ENCODE measurements at places on chromosomes 1 and 21.

GRCh38 chr21:45295576-45296365, 8.1 kb upstream of the POFUT2 start:
- no peak for DNase-seq

DNA sequence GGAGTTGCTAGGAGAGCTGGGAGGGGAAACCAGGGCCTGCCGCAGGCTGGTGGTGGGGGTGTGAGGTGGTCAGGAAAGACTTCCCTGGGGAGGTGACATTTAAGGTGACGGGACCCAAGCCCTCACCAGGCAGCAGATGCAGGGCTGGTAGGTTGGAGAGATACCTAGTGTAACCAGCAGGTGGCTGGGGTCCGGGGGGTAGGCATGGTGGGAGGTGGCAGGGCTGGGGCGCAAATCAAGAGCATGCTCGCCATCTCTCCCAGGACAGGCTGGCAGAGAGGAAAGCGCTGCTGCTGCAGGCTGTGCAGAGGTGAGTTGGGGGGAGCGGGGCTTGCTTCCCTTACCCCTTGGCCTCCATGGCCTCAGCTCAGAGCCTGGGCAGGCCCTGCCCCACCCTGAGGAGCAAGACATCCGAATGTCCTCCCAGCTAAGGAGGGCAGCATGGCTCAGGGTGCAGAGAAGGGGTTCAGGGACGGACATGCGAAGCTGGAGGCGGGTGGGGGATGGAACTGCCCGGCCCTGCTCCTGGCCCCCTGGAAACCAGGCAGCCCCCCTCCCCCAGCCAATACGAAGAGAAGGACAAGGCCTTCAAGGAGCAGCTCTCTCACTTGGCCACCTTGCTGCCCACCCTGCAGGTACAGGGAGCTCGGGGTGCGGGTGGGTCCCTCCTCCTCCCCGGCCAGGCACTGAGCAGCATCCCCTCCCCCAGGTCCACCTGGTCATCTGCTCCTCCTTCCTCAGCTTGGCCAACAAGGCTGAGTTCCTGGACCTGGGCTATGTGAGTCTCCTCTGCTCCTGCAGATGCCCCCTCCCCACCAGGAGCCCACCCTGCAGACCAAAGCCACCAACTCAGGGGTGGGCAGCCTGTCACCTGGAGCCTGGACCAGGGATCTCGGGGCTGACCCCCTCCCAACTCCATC, 4.0 kb downstream of the RNF207 start:
- peak; percentile 10 for DNase-seq

- no peak for DNase-seq
Observed at GRCh38 chr1:61904354-61904753, 162.1 kb downstream of the PATJ start.

GRCh38 chr1:208526613-208527125, 282.5 kb upstream of the PLXNA2 start:
- no peak for DNase-seq

DNA sequence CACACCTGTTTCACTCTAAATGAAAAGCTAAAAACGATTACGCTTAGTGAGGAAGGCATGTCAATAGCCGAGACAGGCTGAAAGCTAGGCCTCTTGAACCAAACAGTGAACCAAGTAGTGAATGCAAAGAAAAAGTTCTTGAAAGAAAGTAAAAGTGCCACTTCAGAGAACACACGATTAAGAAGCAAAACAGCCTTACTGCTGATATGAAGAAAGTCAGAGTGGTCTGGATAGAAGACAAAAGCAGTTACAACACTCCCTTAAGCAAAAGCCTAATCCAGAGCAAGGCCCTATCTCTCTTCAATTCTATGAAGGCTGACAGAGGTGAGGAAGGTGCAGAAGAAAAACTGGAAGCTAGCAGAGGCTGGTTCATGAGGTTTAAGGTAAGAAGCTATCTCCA, 130.7 kb downstream of the SIPA1L2 start:
- no peak for DNase-seq

DNA sequence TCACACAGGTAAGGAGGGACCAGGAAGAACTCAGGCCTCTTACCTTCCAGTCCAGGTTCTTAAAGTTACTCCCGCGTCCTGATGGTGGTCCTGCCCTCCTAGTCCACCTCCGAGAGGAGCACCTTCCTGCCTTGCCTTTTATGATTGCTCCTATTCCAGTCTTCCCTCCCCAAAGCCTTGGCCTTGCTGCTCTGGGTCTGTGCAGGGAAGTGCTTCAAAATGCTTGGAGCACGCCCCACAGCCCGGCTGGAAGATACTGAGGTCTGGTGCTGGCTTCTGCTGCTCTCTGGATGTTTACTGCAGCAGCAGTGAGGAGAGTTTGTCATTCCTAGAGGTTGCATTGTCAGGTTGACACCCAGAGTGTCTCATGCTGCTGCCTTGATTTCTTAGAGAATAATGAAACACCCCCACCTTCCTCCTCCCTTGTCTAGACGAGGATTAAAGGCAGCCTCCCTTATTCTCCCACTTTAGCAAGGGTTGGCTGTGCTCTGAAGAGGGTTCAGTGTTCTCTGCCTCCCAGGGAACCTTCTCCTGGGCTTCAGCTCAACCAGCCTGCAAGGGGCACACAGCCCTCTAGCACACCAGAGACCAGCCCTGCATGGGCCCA, 142.2 kb upstream of the CACNA1E start:
- DNase-seq = no peak

DNA sequence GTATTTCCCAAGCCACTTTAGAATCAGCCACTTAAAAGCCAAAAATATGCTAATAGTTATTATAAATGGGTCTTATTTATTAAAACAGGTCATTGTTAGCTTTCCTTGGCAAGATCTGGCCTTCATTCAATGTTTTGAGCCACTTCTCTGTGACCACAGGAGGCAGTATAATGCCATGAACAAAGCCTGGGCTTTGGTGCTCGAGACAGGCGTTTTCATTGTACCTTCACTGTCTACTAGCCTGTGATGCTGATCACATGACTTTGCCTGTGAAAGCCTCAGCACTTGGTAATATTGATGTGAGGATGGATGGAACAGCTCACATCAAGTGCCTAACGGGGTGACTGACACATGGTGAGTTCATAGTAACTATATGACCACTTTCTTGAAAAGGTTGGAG, 217.0 kb downstream of the RWDD3 start:
- DNase-seq = no peak

DNA sequence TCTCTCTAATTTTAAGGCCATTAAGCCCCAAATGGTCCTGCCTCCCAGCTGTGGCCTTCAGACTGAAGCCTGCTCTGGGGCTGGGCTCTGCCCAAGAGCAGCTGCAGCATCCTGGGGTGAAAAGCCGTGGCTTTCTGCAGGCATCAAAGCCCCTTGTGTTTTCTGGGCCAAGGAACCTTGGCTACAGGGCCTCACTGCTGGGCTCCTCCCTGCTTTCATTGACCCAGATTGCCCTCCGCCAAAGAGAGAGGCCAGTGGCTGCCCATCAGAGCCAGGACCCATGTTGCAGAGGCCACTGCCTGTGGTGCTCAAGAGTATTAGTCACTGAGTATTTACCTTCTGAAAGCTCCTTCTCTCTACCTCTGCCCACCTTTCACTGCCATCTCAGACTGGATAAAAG, 1.6 kb downstream of the ZNF648 start:
- no peak for DNase-seq

- no peak for DNase-seq
Observed at GRCh38 chr1:115433483-115433882, 95.4 kb upstream of the NGF start.

- no peak for DNase-seq
Observed at GRCh38 chr1:3674100-3675094, 22.1 kb downstream of the TP73 start.

DNA sequence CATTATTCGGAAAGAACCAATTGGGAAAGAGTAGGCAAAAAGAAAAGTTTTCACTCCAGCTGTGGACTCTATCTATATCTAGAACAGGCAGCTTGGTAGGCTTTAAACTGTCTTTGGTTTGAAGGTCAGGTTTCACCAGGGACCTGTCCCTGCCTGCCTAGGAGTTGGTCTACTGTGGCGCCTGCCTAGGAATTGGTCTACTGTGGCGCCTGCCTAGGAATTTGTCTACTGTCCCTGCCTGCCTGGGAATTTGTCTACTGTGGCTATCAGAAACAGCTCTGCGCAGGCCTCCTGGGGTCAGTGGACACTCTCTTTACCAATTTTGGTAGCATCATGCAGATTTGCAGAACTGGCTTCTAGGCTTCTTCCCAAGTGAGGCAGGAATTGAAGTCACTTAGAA, 13.8 kb downstream of the USP25 start:
- DNase-seq = no peak

DNA sequence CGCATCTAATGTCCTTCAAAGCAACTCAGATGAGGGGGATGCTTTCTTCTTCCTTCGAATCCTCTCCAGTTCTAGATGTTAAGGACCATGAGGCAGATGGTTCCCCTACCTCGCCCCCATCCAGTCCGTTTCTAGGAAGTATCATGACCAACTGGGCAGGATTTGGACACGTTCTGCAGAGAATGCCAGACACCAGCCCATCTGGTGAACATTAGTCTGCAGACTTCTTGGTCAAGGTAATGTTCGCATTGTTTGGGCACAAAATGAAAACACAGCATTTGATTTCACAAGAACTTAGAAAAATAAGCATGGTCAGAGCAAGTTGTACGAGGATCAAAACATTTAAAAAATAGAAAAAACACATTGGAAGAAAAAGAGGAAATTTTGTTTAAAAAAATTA, 25.4 kb upstream of the ADARB1 start:
- no peak for DNase-seq

DNA sequence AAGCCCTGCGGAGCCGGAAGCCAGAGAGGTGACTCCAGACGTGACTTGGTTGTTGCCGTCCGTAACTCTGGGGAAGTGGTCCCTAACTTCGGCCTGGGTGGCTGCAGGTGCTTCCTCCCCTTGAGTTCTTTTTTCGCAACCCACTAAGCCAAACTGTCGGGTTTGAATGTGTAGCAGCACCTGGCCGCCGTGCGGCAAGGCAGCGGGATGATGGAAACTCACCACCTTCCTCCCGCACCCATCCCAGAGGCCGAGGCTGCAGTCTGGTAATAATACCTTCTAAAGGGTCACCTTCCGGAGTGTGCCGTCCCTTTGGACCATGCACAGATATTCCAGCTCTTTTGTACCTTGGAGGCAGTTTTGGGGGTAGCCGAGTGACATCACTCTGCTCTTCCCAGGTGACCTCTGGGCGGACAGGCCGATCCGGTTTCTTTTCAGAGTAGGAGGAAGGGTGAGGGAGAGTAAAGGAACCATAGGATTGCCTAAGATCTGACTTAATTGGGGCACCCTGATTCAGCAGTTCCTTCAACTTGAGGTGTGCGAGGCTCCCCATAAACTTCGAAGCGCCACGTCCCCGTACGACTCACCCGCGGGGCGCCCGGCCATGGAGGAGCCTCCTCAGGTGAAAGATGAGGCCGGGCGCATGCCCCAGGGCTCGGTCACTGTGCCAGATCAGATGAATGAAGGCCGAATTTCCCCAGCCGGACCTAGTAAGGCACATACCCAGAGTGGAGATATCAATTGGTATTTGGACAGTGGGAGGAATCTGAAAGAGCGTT, 1.0 kb downstream of the KCNK1 start:
- no peak for DNase-seq

GRCh38 chr1:39410915-39411436, 80.5 kb upstream of the BMP8A start:
- peak; percentile 65 for DNase-seq

GRCh38 chr1:43639976-43640794, 9.8 kb upstream of the KDM4A start:
- no peak for DNase-seq

DNA sequence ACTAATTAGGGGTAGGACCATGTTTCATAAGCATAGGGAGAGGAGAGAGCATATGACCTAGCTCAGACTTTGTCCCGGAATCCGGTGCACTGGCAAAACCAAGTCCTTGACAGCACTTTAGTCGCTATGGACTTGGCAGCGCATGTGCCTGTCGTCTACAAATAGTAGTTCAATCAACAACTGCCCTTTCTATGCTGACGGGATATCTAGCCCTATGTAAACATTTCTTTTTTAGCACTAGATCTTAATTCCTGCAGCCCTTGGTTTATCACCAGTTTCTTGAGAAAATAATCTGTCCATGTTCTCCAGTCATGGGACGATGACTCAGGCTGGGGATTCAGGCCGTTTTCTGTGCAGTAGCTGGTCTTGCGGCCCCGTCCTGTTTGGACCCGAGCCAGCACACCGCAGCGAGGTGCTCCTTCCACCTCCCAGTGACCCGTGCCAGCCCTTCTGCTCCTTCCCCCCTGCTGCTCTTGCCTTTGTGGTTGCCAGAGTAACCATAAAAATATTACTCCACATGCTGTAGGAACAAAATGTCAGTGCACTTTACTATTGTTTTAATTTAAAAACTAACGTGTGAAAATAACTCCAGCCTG, 8.6 kb upstream of the MT1HL1 start:
- no peak for DNase-seq

DNA sequence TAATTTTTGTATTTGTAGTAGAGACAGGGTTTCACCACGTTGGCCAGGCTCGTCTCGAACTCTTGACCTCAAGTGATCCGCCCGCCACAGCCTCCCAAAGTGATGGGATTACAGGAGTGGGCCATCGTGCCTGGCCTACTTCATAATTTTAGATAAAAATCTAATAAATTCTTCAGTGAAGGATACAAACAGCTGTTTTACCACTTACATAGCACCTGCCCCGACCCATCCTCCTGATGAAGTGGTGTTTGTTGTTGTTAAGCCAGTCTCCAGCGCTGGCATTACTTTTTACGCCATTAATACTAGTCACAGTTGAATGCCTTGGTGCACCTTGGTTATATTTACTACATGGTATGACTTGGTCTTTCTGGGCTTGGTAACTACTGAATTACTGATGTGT, 12.3 kb upstream of the RAP1GAP start:
- no peak for DNase-seq

DNA sequence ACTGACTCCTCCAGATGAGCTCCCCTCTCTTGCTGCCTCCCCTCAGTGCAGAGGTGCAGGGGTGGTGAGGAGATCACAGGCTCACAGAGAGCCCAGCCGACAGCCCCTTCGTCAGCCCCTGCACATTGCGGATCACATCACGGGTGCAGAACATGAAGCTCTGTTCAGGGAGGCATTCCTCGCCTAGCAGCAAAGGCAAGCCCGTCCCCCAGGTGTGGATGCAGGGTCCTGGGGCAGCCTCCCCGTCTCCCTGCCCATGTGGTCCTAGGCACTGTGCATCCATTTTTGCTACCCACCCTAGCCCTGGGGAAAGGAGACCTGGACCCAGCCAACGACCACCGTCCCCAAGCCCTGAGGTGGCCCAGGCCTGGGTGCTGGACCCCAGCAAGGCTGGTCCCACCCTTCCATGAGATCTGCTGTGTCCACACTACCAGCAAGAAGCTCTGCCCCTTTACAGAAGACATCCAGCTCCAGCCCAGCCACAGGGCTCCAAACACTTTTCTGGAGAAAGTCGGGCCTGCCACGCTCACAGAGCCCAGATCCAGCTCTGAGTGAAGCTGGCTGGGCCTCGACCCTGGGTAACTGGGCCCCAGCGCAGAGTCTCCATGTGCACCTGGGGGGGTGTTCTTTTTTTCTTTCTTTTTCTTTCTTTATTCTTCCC, 248.7 kb downstream of the NPHP4 start:
- no peak for DNase-seq

- DNase-seq = no peak
Observed at GRCh38 chr1:11620924-11621323, 33.3 kb downstream of the FBXO2 start.

GRCh38 chr1:224223819-224224714, 41.0 kb downstream of the DEGS1 start:
- no peak for DNase-seq

- DNase-seq = no peak
Observed at GRCh38 chr21:34229353-34229752, 134.5 kb upstream of the KCNE2 start.

All from CD4-positive, alpha-beta T cell treated with Interleukin-17A for 1 hour (primary cell).